AG09309 (cell line): ENCODE measurements at places on chromosomes 6 and 20.
A peak's percentile ranks its signal among the peaks of the same experiment; 100 is the strongest.

- no peak for DNase-seq
These were observed 1.5 kb upstream of the HMGN4 start for GRCh38 chr6:26536571-26537159.

DNA sequence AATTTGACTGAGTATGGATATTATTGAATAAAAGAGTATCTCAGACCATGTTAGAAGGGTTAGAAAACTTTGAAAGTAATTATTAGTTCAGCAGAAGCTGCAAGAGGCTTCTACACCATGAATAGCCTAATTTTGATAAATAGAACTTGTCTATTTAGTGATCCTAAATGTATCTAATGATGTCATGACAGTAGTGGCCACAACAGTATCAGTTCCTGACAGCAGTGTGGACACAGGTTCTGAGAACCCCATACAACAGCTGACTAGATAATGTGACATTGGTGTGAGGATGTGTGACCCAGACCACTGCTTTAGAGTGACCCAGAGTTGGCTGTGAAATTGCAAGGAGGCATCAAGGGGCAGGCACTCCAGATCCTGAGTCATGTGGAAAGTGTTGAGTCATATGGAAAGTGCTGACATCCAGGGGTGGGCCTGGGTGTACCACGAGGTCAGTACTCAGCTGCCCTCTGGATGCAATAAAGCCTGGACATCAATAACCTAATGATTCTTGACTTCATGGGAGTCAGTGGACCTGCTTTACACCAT lies 754.7 kb downstream of the DHX35 start:
- no peak for DNase-seq

DNA sequence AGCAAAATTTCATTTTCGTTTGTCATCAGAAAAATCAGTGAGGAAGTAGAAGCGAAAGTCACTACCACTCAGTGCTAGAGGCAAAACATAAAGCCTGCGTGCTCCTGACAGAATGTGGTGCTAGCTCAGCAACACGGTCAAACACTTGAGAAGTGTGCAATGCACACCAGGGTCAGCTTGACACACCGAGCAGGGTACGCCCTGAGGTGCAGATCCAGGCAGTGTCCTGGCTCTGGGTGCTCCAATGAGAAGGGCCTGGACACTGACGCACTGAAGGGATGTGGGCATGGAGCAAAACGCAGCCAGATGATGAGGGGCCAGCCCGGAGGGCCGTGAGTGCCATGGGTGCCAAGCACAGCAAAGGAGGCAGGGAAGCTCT lies 5.9 kb downstream of the RNASET2 start:
- no peak for DNase-seq

GRCh38 chr6:126123226-126123625 lies 136.9 kb downstream of the TRMT11 start:
- DNase-seq = no peak

DNA sequence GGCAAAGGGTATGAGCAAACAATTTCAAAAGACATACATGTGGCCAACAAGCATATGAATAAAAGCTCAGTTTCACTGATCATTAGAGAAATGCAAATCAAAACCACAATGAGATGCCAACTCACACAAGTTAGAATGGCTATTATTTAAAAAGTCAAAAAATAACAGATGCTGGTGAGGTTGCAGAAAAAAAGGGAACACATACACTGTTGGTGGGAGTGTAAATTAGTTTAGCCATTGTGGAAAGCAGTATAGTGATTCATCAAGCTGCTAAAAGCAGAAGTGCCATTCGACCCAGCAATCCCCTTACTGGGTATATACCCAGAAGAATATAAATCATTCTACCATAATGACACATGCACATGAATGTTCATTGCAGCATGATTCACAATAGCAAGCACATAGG lies 6.7 kb upstream of the KHDC1L start:
- DNase-seq = no peak

GRCh38 chr6:134379076-134379475 lies 61.2 kb upstream of the SGK1 start:
- no peak for DNase-seq

- DNase-seq = no peak
These were observed 262.2 kb upstream of the SULF2 start for GRCh38 chr20:48047447-48047846.

- peak; percentile 97 for DNase-seq
These were observed 51.1 kb downstream of the GTF2H5 start for GRCh38 chr6:158219228-158219627.

DNA sequence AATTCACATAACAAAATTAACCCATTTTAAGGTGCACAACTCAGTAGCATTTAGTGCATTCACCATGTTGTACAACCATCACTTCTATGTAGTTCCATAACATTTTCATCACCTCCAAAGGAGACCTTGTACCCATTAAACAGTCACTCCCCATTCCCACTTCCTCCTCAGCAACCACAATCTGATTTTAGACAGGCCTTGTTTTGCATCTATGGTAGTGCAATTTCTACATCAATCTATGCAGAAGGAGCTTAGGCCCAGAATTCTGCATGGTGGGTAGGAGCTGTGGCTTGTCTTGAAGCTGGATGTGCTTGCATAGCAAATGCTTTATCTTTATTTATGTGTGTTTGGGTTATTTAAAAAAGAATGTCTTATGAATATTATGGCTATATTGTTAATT lies 13.5 kb upstream of the HLA-DQA1 start:
- DNase-seq = no peak

DNA sequence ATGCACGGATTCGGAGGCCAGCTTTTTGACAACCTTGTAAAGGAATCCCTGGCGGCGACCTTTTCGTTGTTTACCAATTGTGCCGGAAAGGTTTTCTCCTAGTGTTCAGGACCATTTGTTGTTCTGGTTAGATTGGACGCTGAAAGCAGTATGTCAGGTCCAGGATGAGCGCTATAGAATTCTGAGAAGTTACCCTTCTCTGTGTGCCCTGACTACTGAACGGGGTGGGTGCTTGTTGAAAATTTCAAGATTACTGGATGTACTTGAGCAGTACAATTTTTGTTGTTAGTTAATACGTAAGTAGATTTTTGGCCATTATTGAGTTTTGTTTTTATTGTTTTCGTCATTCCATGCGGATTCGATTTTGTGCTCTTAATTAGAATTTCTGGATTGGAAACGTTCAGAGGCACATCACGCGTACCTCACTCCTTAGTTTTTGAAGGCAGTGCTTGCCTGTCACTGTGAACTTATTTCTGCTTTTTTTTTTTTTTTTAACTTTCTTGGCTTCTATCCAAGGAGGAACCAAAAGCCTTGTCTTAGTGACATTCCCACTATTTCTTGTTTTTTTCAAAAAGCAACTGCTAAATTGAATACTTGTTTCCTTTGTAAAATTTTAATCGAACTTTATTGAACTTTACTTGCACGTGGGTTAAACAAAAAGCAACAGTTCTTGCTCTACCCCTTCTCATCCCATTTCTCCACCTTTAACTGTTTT lies 898 bp downstream of the XRN2 start:
- DNase-seq = no peak

- DNase-seq = no peak
These were observed 97.2 kb downstream of the MYLK4 start for GRCh38 chr6:2653369-2654032.

GRCh38 chr20:61455508-61456215 lies 203.6 kb downstream of the CDH4 start:
- no peak for DNase-seq

DNA sequence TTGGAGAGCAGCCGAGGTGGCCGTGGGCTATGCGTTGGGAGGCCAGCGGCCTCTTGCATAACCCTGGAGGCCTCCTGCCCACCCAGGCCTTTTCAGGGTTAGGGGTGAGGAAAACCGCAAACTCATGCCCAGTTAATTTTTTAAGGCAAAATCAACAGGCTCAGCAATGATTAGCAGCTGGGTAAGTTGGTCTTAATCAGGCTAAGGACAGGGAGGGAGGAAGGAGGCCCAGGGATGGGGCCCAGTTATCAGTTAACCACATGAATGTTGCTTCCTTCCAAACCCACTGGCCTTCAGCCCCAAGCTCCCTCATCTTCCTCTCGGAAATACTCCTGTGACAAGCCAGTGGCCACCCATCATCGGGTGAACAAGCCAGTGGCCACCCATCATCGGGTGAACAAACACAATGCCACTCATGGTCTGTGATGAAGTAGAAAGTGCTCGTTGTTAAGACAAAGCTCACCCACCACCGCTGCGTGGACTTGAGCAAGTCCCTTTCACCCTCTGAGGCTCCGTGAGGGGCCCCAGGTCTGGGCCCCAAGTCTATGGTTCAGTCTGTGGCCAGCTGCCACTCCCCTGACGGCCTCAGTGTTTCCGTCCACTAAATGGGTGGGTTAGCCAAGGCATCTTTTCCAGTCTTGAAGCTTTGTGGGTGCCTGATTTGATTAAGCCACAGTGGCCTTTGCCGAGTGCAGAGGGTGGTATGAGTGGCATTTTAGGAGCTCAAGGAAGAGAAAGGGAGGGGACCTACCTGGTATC lies 39.4 kb downstream of the HNF4A start:
- DNase-seq = no peak

DNA sequence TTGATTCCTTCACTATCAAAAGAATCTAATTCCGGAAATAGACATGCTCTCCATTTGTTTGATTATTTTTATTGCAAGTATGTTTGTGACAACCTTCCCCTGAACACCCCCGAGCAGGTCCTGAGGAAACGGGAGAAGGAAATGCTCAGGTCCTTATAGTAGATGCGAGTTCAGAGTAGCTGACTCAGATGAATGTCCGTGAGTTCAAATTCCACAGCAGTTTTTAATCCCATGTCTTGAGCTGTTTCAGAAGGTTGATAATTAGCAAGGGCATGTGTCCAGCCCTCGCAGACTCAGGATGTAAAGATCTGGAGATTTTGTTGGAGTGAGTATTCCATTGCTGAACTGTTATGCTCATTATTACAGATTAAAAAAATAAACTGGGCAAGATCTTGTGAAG lies 169.3 kb downstream of the BCAS1 start:
- DNase-seq = no peak

GRCh38 chr6:35044761-35045421 lies 96.2 kb downstream of the TCP11 start:
- DNase-seq = no peak

GRCh38 chr6:160974304-160974771 lies 17.2 kb upstream of the MAP3K4 start:
- peak; percentile 99 for DNase-seq

GRCh38 chr6:56956491-56956890 lies 1.6 kb downstream of the BEND6 start:
- no peak for DNase-seq

DNA sequence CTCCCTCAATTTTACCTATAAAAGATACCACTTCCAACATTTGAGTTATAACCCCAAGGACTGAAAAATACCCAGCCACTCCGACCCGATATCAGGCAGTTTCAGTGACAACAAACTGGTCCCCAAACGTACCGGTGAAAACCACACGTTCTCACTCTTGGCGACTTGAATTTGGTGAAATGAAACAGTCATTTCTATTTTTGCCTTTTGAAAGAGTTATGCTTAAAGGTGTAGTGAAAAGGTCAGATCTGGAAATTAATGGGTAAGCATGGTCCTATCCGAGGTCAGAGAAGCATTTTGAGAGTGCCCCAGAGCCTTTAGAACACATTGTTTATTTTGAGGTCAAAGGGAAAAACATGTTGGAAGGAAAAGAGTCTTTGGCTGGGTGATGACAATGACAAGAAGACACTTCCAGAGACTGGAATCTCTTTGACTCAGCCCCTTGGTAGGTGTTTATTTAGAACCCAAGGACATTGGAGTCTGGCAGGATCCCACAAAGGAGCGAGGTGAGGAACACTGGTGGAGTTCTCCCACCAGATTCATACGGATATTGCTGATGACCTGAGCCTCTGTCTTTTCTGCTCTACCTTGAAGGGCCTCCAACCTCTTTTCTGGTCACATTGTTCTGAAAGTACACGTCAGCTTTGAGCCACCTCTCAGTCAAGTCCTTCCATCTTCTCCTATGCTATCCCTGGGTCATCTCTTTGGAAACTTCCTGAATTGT lies 235.0 kb downstream of the GMPR start:
- DNase-seq = no peak

DNA sequence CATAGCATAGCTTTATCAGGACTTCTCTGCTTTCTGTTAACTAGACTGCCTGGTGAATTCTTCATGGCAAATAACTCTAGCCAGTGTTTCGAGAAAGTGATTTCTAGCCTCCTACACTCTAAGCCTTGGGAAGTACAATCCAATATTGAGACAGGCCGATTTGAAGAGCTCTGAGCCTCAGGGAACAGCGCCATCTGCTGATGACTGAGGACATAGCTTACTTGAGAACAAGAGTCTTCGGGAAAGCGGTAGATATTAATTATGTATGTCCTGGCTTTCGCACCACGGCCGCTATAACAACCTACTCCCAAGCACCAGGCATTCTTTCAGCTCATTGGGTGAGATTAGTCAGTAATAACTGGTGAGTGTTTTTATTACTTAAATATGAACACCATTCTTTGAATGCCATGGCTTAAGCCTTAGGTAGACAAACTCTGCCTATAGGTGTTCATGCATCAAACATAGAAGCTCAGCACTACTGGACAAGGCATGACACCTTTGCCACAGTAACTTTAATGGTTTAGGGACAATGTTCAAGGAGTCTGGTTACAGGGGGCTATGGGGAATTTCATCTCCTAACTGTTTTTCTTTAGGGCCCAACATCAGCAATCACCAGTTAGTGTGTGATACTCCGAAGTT lies 518.6 kb downstream of the BMP2 start:
- DNase-seq = peak; percentile 46

DNA sequence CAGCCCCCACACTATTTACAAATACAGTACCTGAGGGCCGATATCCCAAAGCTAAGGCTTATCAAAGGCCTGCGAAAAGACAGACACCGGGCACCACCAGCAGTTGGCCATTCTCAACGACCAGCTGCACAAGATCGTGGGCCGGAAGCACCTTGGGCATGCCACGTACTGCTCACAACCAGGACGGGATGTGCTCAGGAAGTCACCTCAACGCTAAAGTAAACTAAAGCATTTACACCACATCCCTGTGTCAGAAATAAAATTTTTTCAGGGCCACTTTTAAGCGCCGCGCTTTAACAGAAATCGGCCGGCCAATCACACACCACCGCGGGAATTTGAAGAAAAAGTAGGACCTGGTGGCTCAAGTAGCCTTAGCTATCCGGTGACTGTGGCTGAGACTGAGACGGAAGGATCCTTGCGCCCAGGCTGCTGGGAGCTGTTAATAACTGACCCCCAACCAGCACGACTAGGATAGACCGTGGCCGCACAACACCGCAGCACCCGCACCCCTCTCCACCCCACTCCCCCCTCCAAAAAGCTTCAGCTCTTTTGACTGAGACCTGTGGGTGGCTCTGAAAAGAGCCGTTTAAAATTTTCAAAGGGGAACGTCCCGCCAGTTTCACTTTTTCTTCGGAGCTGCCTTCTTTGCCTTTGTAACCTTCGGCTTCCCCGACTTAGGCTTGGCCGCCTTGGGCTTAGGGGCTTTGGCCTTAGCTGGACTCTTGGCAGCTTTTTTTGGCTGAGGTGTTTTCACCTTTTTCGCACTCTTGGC lies 131.2 kb upstream of the BTN3A2 start:
- DNase-seq = no peak

- peak; percentile 21 for DNase-seq
These were observed 142.9 kb downstream of the WDR27 start for GRCh38 chr6:169558774-169559441.
